Amniotic epithelial cell (primary cell): ENCODE measurements at places on chromosomes 16 and 17.
A peak's percentile ranks its signal among the peaks of the same experiment; 100 is the strongest.

GRCh38 chr17:74430385-74430705 lies 1.5 kb upstream of the GPRC5C start:
- DNase-seq = no peak

- no peak for DNase-seq
Measured at GRCh38 chr16:21277927-21278706, at the start of gene CRYM. CRYM (minus strand) TSS chr16:21278290; CDS start chr16:21278251, 39 bp downstream.

GRCh38 chr17:40538019-40538935 lies 27.0 kb downstream of the CCR7 start:
- peak; percentile 48 for DNase-seq

- DNase-seq = peak; percentile 36
Measured at GRCh38 chr16:50671644-50672260, 9.4 kb downstream of the SNX20 start.

DNA sequence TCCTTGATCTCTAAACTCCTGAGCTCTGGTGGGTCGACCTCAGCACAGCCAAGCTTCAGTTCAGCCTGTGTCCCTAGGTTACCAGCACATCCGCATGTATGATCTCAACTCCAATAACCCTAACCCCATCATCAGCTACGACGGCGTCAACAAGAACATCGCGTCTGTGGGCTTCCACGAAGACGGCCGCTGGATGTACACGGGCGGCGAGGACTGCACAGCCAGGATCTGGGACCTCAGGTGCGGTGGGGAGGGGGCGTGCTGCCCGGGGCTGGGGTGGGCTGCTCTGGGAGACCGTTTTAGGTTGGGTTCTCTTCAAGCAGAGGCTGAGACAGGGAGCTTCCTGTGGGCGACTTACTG lies 1.1 kb downstream of the MLST8 start:
- no peak for DNase-seq

- peak; percentile 44 for DNase-seq
Measured at GRCh38 chr16:68756239-68756915, 19.3 kb downstream of the CDH1 start.

- no peak for DNase-seq
Measured at GRCh38 chr17:72185564-72185963, 64.7 kb downstream of the SOX9 start.

- DNase-seq = no peak
Measured at GRCh38 chr16:80509872-80510271, 30.9 kb upstream of the DYNLRB2 start.

DNA sequence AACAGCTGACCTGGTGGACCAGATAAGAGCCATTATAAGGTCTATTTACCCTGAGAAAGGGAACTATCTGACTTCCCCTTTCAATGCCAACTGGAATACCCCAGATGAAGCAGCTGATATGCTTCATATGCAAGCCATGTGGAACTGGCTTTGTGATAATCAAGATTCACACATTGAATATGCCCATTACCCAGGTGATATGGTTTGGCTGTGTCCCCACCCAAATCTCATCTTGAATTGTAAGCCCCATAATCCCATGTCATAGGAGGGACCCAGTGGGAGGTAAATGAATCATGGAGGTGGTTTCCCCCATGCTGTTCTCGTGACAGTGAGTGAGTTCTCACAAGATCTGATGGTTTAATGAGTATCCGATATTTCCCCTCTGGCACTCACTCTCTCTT lies 42.1 kb downstream of the IKZF3 start:
- no peak for DNase-seq

GRCh38 chr16:12658506-12658905 lies 145.2 kb downstream of the CPPED1 start:
- DNase-seq = no peak

DNA sequence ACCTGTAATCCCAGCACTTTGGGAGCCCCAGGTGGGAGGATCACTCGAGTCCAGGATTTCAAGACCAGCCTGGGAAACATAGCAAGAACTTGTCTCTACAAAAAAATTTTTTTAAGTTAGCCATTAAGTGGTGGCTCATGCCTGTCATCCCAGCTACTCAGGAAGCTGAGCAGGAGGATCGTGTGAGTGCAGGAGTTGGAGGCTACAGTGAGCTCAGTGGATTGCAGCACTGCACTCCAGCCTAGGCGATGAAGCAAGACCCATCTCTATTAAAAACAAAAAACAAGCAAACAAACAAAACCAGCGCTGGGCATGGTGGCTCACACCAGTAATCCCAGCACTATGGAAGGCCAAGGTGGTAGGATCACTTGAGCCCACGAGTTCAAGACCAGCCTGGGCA lies 38.0 kb downstream of the HEATR3 start:
- DNase-seq = peak; percentile 91

GRCh38 chr17:28324781-28325180 lies 5.8 kb downstream of the TMEM97 start:
- DNase-seq = no peak

DNA sequence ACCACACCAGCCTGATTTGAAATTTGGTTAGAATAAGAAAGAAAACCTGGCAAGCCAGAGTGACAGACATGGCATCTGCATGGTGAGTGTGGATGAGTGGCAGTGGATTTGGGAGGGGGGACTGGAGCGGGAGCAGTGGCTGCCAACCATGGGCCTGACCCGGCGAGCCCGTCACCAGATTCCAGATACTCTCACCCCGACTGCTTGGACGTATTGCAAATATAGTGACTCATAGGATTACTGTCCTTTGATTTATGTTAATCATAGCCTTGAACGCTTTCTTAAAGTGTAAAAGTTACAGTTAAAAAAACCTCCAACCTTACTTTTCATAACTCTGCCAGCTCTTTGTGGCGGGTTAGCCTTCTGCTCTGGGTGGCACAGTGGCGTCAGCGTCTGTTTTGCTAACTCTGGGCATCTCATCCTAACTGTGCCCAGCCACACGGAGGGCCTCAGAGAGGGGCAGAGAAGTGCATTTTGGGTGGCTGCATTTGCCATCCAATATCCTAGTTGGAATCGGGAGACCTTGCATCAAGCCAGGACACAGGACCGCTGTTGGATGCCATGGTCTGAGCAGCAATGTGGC lies 26.8 kb upstream of the FOXK2 start:
- peak; percentile 79 for DNase-seq
